Small intestine (tissue), 16 donors: ENCODE measurements at places on chromosomes 6 and 20.

DNA sequence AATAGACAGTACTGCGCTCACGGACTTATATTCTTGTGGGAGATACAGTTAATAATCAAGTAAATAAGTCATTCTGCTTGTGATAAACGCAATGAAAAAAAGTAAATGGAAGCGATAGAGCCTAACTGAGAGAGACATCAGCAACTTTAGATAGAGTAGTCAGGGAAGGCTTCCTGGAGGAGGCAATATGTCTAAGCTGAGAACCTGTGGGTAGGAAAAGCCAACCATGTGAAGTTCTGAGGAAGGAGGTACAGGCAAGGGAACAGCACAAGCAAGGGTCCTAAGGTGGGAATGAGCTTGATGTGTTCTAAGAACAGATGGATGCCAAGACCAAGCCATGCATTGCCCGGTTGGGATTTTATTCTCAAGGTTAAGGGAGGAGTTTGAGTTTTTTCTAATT lies 7.2 kb upstream of the KCNB1 start:
- DNase-seq: no peak

- DNase-seq: no peak
These were observed 449.6 kb downstream of the C6orf118 start for GRCh38 chr6:164859816-164860215.

DNA sequence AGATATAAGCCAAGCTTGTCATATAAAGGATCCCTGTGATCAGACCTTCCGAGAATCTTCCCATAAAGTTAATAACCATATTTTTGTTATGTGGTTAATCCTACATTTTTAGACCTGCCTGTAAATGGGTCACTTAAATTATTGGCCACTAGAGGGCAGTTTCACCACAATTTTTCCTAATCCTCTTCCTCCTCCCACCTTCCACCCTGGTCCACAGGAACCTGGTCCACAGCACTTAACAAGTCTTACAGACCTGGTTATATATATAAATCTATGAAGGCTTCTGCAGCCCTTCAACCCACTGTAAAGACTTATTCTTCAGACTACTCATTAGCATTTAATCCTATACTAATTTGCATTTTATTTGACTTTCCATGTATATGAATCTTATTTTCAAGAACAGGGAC lies 28.3 kb downstream of the MRS2 start:
- DNase-seq: peak; percentile 40

GRCh38 chr20:57061051-57061900 lies 205.2 kb downstream of the BMP7 start:
- DNase-seq: peak; percentile 16

- DNase-seq: no peak
These were observed 61.7 kb downstream of the TRIM27 start for GRCh38 chr6:28862077-28862476.
